Fibroblast of the conjunctiva (primary cell): ENCODE measurements at places on chromosomes 3 and 15.

DNA sequence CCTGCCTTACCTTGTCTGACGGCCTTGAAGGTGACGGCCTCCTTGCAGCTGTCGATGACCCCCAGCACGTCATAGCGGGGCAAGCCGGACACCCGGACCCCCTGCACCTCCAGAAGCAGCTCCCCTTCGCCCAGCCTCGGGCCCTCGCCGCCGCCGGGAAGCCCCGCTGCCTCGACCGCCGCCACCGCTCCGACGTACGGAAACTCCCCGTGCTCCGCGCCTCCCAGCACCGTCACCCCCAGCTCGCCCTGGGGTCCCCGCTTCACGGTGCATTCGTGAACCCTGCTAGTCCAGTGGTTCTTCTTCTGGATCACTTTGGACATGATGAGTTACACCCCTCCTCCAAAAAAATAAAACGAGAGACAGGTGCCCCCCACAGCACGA lies 740 bp downstream of the MAGI1 start:
- no peak for DNase-seq

DNA sequence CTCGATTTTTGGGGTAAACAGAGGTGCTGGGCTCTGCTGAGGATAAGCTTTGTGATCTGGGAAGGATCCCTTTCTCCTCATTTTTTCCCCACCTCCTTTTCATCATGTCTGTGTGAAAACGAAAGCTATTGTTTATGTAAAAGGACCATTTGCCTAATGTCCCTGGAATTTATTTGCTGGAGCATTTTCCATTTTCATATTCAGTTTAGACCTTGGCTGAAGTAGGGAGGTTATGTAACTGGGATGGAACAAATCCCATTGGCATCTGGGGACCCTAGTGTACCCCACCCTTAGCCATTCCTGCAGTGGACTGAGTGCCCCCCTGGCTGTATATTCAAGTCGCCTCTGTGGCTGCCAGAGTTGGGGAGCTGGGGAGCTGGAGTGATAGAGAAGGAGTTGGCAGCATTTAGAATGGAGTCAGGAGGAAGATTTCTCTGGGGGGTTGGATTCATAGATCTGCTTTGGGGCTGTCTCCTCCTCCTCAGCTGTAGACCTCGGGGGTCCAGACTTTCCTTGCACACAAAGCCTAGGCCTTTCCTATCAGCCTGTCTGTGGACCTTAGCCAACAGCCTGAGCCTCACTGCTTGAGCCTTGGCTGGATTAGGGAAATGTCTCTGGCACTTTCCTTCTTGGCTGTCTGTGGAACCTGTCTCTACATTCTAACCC lies 270.4 kb upstream of the CTDSPL start:
- DNase-seq = no peak

GRCh38 chr3:134992180-134992579 lies 197.1 kb downstream of the EPHB1 start:
- DNase-seq = no peak

GRCh38 chr3:165800970-165801369 lies 36.3 kb downstream of the BCHE start:
- no peak for DNase-seq

GRCh38 chr3:135078283-135078682 lies 283.2 kb downstream of the EPHB1 start:
- no peak for DNase-seq

- peak; percentile 42 for DNase-seq
Observed at GRCh38 chr15:93072411-93073394, 16.3 kb downstream of the RGMA start.

DNA sequence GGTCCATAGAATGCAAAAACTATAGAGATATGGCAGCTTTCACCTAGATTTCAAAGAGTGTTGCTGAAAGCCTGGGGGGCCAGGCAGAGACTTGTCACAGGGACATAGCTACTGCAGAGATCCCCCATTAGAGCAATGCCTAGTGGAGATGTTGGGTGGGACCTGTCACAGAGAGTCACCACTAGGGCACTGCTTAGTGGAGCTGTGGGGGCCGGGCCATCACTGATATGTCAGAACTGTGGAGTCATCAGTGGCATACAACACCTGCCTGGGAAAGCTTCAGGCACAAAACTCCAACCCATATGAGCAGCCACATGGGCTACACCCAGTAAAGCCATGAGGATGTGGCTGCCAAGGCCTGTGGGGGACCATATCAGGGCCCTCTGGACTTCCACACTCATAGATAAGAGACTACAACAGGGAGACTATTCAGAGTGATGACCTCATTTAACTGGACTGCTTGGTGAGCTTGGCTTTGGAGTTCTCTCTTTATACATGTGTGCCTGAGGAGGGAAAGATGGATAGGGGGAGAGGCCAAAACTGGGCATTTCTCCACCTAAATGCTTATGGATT lies 176.3 kb downstream of the ZNF621 start:
- DNase-seq = no peak

- DNase-seq = no peak
Observed at GRCh38 chr15:51721199-51721960, 16.1 kb downstream of the LYSMD2 start.

DNA sequence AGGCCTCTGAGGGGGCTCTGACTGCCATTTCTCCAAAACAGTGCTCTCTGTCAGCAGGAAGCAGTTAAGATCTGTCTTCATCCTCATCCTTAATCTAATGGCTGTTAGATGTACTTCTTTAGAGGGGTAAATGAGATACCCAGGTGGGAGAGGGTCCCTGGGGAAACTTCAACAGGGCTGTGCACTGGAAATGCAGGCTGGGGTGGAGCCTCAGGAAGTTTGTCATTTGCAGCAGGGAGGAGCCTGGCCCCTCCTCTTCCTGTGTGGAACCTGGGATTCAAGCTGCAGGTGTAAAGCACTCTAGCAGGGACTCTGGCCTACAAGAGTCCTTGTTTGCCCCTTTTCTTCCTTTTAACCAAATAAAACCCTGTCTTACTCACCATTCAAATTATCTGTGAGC lies 1173.6 kb downstream of the OTOL1 start:
- no peak for DNase-seq

DNA sequence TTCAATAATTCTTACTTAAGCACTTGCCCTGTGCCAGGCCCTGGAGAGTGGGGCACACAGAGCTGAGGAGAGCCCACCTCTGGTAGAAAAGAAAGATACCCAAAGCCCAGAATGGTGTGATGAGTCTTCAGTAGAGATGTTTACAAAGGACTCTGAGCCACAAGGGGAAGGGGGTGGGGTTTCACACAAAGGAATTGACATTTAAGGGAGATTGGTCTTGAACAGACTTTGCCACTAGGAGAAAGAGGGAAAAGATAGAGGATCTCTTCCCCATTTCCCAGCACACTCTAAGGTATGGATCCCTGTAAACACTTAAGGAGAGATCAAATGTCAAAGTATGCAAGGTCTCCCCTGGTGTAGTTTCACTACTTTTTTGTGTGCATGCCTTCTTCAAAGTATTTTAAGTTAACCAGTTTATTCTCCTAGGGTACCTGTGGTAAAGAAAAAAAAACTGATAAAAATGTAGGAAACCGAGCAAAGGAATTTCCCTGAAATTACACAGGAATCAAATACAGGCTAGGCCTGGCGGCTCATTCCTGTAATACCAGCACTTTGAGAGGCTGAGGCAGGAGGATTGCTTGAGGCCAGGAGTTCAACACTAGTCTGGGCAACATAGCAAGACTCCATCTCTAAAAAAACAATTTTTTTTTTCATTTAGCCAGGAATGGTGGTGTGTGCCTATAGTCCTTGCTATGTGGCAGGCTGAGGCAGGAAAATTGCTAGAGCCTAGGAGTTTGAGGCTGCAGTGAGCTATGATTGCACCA lies 117.6 kb upstream of the SKOR1 start:
- DNase-seq = no peak

DNA sequence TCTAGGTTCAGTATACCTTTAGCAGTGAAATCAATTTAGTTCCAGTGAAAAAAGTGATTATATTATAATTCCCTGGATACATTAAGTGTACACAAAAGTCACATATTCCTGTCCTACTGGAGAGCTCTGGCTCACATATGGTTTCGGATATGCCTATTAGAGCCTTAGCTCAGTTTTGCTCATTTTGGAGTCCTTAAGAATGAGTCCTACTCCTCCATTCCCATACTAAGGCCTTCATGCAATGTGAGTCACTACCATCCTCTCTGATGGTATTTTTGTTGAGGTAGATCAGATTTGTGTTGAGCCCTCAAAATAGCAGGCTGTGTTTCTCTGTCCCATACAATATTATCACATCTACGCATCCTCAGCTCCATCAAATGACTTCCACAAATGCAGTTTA lies 294.2 kb upstream of the COL8A1 start:
- no peak for DNase-seq

GRCh38 chr3:128382221-128382807 lies 84.4 kb downstream of the DNAJB8 start:
- no peak for DNase-seq

GRCh38 chr3:16653712-16654111 lies 48.5 kb upstream of the DAZL start:
- no peak for DNase-seq

DNA sequence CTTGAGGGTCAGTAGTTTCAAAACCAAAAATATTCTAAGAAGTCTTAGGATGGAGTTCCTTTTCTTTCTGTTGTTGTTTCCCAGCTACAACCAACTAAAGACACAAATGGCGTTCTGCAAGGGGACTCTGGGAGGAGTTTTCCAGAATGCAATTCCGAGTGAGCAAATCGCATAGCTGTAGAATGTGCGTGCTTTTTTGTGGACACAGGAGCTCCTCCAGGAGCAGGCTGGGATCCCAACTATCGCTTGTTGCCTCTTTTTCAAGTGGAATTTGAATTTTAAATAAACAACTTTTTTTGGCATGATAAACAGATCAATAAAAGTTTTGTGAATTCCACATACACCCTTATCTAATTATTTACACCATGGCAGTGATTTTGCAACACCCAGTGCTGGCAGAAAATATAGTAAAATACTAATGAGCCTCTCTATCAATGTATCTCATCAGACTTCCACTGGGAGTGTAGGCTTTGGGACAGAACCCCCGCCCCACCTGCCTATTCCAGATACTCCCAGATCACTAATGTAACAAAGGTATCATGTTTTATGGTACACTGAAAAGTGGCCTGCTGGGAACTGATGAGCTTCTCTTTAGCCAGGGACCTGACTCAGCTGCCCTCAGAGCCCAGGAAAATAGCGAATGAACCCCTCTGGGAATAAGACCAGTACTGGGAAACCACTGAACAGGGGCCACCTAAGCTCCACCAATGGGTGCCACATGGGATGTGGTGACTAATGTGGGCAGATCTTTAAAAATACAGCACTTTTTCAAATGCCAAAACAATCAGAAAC lies 66.4 kb downstream of the LMCD1 start:
- DNase-seq = no peak

DNA sequence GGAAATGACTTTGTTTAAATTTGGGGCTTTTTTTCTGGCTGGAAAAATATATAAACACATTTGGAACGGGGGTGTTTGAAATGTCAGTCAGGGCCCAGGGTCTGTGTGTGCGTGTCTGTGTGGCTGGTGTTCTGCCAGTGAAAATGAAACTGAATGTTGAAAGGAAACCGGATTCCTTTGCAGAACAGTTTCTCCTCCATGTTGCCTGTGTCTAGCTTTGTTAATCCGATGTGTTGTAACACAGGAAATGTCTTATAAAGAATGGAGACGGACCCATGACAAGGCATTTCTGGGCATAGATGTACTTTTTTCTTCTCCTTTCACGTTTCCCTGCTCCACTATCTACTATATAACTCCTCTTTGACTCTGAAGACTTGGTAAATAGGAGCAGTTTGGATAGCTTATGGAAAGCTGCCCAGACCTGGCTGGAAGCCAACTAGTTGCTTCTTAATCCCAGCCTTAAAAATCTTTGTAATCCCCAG lies 2.8 kb downstream of the SQOR start:
- peak; percentile 90 for DNase-seq

- no peak for DNase-seq
Observed at GRCh38 chr3:196624907-196625306, 14.6 kb upstream of the NRROS start.

- no peak for DNase-seq
Observed at GRCh38 chr15:89375093-89376005, 40.7 kb upstream of the POLG start.

- DNase-seq = no peak
Observed at GRCh38 chr3:107238787-107239186, 138.5 kb upstream of the CCDC54 start.

DNA sequence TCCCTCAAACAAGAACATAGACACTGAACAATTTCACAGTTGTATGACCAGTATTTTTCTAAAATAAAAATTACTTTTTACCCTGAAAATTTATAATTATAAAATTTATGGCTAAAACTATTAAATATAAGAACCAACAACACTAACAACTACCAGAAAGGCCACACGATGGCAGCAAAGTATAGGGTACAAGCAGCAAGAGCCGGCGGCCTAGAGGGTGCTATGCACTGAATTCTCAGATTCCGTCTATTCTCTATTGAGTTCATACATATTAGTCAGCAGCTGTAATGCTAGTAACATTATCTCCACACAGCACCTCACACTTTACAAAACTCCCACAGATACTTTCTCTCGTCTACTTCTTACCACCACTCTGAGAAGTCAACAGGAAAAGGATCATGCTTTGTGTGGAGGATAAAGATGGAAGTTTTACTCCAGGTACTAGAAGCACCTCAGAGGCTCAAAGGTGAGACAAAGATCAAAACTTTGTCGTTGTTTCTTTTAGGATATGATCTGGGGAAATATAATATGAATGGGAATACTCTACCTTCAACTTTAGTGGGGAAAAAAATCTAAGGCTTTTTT lies 160.5 kb downstream of the FGF12 start:
- peak; percentile 82 for DNase-seq

GRCh38 chr3:175073219-175073905 lies 214.2 kb downstream of the NAALADL2 start:
- no peak for DNase-seq

DNA sequence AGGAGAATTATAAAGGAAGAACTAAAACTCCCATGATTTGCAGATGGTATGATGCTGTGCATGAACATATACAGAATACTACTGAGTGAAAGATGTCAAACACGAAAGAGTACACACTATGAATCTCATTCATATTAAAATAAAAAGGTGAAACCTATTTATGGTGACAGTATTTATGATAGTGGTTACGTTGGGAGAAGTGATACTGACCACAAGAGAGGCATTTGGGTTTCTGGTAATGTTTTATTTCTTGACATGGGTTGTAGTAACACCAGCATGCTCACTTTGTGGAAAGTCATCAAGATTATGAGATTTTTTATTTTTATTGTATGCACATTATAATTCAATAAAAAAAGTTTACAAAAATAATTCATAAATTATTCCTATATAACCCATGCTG lies 324.0 kb downstream of the GAP43 start:
- DNase-seq = no peak

- DNase-seq = no peak
Observed at GRCh38 chr15:60804986-60805949, 326.3 kb upstream of the ICE2 start.
